ENCODE measurements at places on chromosomes 6 and 20.

- no peak for DNase-seq
Measured at GRCh38 chr6:157512382-157512682, 131.3 kb downstream of the ZDHHC14 start.

GRCh38 chr6:56288347-56288746, 41.0 kb upstream of the COL21A1 start:
- DNase-seq = no peak

DNA sequence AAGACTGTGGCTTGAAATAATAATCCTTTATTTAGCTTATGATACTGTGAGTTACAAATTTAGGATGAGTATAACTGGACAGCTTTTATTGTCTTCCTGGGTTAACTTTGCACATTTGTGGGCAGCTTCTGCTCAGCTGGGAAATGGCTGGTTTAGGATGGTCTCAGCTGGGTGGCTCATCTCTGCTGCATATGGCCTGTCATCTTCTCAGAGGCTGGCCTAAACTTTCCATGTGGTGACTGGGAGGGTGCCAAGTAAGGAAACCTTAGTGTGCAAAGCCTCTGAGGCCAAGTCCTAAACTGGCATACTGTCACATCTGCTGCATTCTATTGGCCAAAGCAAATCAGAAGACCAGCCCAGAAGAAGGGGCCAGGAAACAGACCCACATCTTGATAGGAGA, 40.2 kb downstream of the BTBD3 start:
- no peak for DNase-seq

DNA sequence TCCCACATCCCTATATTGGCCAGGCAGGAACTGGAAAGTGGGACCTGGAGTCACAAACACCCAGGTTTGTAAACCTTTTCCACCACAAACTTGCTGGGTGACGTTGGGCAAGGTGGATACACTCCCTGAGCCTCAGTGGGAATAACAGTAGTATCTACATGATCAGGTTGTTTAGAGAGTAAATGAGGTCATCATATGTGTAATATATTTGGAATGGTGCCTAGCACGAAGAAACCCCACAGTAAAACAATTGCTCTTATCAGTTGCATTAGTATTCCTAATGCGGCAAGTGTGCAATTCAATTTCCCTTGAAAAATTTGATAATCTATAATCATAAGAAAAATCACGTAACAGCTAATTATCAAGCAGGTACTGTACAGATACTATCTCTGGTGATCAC, 51.9 kb downstream of the HIVEP2 start:
- DNase-seq = no peak

GRCh38 chr6:21235162-21235561, 358.4 kb upstream of the SOX4 start:
- no peak for DNase-seq
